Osteoblast (primary cell): ENCODE measurements at places on chromosomes 16 and 17. TPM values are rescaled to one million over a fixed set of nuclear protein-coding genes. Genes with fewer than 3 reads are reported as not detected.

LITAFD gene
- total RNA-seq = not detected in 2 replicates

PIRT gene
- total RNA-seq = not detected in 2 replicates

MT2A gene
- total RNA-seq = 33.7 and 43.9 TPM in 2 replicates

KCTD19 gene
- total RNA-seq = not detected in 2 replicates

ANKRD40CL gene
- 0.36 TPM in 1 of 2 replicates, not detected in the other for total RNA-seq

EZH1 gene
- total RNA-seq = 30.8 and 31.8 TPM in 2 replicates

ITGAL gene
- 0.36 TPM in 1 of 2 replicates, not detected in the other for total RNA-seq

DNAI2 gene
- total RNA-seq = not detected in 2 replicates

GLTPD2 gene
- total RNA-seq = not detected in 2 replicates

DNA sequence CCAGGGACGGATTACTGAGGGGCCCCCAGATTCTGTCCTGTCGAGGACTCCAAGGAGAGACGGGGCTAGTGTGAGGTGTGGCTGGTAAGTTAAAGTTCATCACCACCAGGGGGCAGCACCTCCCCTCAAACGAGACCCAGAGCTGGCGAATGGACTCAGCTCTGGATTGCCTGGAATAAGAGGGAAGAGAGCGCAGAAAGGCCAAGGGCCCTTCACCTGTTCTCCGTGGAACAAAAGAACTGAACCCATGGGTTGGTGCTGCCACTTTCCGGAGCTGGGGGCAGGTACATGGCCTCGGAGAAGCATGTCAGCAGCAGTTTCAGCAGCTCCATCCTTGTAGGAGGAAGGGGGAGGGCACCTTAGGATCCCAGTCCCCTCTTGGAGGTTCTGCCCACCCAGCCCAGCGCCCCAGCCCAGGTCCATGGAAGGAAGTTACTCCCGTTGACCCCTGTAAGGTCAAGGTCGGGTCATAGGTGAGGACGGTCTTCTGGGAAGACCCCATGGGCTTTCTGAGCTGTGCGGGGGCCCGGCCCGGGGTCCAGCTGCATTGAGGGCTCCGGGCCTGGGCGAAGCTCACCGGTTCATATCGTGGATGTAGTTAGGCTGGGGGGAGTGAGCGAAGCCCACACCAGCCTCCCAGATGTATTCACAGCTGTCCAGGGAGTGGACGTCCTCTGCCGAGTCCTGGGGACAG, 10.8 kb downstream of the HID1 start:
- H3K27ac ChIP-seq = no peak overlapping the region
- no peak overlapping the region for H3K4me3 ChIP-seq
- peaks cover 5% of the 10 kb centered on the region for H3K4me1 ChIP-seq
- H3K27me3 ChIP-seq = no peaks in the 10 kb centered on the region
- peak; percentile 99 for DNase-seq

DNA sequence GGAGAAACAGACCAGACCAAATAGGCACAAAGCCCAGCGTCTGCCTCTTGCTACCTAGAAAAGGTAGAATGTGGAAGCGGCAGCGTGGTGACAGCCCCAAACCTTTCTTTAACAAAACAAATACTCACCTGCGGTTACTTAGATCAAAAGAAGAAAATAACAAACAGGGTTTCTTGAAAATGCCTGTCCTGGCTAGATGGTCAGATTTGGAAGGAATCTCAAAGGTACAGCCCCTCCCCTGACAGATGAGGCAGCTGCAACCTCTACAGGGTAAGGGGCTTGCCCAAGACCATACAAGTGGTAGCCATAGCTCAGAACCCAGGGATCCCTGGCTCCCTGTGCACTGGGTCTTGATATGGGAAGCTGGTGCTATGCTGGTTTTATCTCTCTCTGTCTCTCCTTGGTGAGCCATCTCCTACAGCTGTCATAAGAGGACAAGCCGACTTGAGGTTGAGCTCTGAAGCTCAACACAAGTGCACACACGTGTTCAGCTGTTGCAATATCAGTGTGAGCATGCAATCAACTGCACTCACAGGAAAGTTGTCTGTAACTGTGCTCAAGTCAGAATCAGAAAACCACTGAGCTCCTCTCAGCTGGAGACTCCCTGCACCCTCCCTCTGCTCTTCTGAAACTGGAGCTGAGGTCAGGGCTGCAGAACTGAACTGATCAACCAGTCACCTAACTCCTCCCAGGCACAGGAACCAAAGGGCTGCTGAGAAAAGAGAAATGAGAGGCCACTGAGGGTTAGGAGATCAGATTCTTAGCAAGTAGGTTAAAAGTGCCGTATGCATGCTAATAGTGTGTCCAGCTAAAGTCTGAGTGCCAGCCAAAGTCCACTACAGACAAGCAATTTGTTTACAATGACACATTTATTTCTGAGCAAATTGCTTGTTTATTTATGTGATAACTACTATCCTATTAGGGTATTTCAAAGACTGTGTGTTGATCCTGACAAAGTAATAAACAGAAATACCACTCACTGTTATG, 6.1 kb upstream of the RNF157 start:
- H3K27me3 ChIP-seq = peaks cover 42% of the 10 kb centered on the region
- DNase-seq = no peak
- H3K27ac ChIP-seq = no peak overlapping the region
- H3K36me3 ChIP-seq = no peaks in the 10 kb centered on the region
- no peak overlapping the region for H3K4me3 ChIP-seq

- peaks cover 17% of the 10 kb centered on the region for H3K4me1 ChIP-seq
- H3K36me3 ChIP-seq = no peaks in the 10 kb centered on the region
- no peak overlapping the region for H3K27ac ChIP-seq
- peaks cover under 1% of the 10 kb centered on the region for H3K27me3 ChIP-seq
- DNase-seq = no peak
These were observed 6.4 kb upstream of the KRT28 start for GRCh38 chr17:40806131-40806530.

DNA sequence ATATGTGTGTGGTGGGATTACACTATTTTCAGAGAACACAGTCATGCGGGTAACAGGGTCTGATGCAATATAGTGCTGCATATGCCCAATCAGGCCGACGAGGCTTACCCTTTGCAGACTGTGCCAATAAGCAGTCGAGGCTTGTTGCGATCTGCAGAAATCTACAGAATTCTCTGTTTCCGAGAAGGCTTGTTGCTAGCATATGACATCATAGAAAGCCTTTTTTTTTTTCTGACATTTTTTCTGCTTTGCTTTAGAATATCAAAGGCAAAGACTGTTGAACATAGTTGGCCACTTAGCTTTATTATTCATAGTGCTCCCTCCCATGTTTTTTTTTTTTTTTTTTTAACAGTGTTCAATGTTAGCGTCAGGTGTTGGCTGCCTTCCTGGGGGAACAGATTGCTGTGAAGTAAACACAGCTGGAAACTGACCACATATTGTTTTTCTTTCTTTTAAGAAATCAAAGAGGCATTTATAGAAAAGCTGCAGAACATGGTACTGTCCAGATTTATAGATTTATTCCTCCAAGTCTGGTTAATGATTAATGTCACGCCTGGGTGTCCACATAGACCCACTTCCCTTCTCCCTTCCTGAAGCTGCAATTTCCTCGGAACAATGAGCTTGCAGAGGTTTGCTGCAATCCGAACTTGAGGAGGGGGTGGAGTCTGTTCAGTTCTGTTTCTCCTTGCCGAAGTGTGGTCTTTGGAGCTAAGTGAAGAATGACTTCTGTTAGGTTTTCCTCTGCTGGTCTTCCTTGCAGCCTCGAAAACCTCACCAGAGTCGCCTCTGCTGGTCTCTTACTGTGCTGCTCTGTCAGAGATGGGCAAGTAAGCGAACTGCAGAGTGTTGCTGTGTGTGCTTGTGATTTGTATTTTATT, 87.3 kb downstream of the MAP2K6 start:
- no peaks in the 10 kb centered on the region for H3K27me3 ChIP-seq
- no peaks in the 10 kb centered on the region for H3K36me3 ChIP-seq
- no peak for DNase-seq
- H3K27ac ChIP-seq = no peak overlapping the region
- peaks cover 14% of the 10 kb centered on the region for H3K4me1 ChIP-seq

GRCh38 chr16:11229906-11230305, 26.1 kb downstream of the SOCS1 start:
- no peak for DNase-seq
- H3K4me1 ChIP-seq = no peaks in the 10 kb centered on the region
- H3K36me3 ChIP-seq = no peaks in the 10 kb centered on the region
- H3K27me3 ChIP-seq = no peaks in the 10 kb centered on the region
- no peak overlapping the region for H3K4me3 ChIP-seq

GRCh38 chr17:40326832-40327199, 17.8 kb downstream of the RARA start:
- peak; percentile 93 for DNase-seq
- H3K27ac ChIP-seq = peak overlapping the region; percentile 51
- peaks cover 82% of the 10 kb centered on the region for H3K4me1 ChIP-seq
- H3K36me3 ChIP-seq = peaks cover 5% of the 10 kb centered on the region
- H3K4me3 ChIP-seq = peak overlapping the region; percentile 47
- H3K27me3 ChIP-seq = no peaks in the 10 kb centered on the region

DNA sequence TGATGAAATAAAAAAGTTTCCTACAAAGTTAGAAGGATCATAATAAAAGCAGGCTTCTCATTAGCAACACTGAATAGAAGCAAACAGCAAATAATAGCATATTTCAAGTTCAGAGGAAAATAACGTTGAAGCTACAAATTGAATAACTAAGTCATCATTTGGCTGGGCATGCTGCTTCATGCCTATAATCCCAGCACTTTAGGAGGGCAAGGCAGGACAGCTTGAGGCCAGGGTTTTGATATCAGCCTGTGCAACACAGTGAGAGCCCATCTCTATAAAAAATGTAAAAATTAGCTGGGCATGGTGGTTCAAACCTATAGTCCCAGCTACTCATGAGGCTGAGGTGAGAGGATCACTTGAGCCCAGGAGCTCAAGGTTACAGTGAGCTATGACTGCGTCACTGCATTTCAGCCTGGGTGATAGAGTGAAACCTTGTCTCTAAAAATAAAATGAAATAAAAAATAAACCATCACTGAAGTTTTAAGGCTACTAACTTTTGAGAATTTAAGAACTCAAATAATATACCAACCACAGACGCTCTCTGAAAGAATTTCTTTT, 25.5 kb downstream of the NCOR1 start:
- H3K4me1 ChIP-seq = no peaks in the 10 kb centered on the region
- no peak overlapping the region for H3K4me3 ChIP-seq
- no peaks in the 10 kb centered on the region for H3K27me3 ChIP-seq
- no peak for DNase-seq

GRCh38 chr17:49882434-49882833, 34.6 kb upstream of the TAC4 start:
- no peak overlapping the region for H3K27ac ChIP-seq
- H3K4me3 ChIP-seq = no peak overlapping the region
- peaks cover 25% of the 10 kb centered on the region for H3K27me3 ChIP-seq
- H3K4me1 ChIP-seq = no peaks in the 10 kb centered on the region
- no peak for DNase-seq
- no peaks in the 10 kb centered on the region for H3K36me3 ChIP-seq

- peaks cover 11% of the 10 kb centered on the region for H3K4me1 ChIP-seq
- H3K27me3 ChIP-seq = peaks cover 40% of the 10 kb centered on the region
- peak within 1 kb of the TSS; percentile 59 for H3K4me3 ChIP-seq
- no peak for DNase-seq
- peaks cover 5% of the 10 kb centered on the region for H3K36me3 ChIP-seq
These were observed at the start of gene EFNB3 for GRCh38 chr17:7704601-7705268. Gene EFNB3 (plus strand): TSS chr17:7705202. CDS start chr17:7705599, 397 bp downstream.

GRCh38 chr16:9151074-9151473, 59.6 kb downstream of the HAPSTR1 start:
- no peak for DNase-seq
- no peak overlapping the region for H3K4me3 ChIP-seq
- no peaks in the 10 kb centered on the region for H3K4me1 ChIP-seq

DNA sequence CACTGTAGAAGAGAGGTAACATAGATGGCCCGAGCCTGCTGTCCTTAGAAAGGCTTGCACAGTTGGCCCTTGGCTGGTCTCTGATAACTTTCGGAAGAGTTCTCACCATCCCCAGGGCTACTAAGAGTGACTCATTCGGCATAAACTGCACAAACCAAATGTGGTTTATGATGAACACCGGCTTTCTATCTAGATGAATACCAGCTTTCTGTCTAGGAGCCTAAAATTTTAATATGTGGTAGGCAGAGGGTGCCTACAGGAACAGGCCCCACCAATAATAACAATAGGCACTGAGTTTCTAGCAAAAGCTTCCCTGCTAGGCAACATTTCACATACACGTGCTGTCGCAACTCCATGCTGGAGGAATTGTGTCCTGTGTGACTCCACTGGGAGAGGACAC, 15.4 kb downstream of the CNOT1 start:
- H3K36me3 ChIP-seq = peaks cover 16% of the 10 kb centered on the region
- peak overlapping the region; percentile 84 for H3K27ac ChIP-seq
- no peak for DNase-seq
- peaks cover 24% of the 10 kb centered on the region for H3K4me1 ChIP-seq

GRCh38 chr16:58843675-58844074, 109.6 kb upstream of the GOT2 start:
- H3K27me3 ChIP-seq = no peaks in the 10 kb centered on the region
- no peaks in the 10 kb centered on the region for H3K36me3 ChIP-seq
- H3K4me1 ChIP-seq = no peaks in the 10 kb centered on the region
- DNase-seq = peak; percentile 62
- H3K4me3 ChIP-seq = no peak overlapping the region

DNA sequence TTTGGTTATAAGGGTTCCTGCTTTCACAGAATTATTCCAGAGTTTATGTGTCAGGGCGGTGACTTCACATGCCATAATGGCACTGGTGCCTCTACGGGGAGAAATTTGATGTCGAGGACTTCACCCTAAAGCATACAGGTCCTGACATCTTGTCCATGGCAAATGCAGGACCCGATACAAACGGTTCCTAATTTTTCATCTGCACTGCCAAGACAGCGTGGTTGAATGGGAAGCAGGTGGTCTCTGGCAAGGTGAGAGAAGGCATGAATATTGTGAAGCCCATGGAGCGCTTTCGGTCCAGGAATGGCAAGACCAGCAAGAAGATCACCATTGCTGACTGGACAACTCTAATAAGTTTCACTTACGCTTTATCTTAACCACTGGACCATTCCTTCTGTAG, 39.6 kb upstream of the CDRT4 start:
- no peak for DNase-seq
- no peak overlapping the region for H3K27ac ChIP-seq
- H3K4me1 ChIP-seq = peaks cover 18% of the 10 kb centered on the region
- no peak overlapping the region for H3K4me3 ChIP-seq
- peaks cover 4% of the 10 kb centered on the region for H3K36me3 ChIP-seq

- H3K27ac ChIP-seq = no peak overlapping the region
- peaks cover 20% of the 10 kb centered on the region for H3K4me1 ChIP-seq
- no peak for DNase-seq
- H3K36me3 ChIP-seq = peaks cover 14% of the 10 kb centered on the region
- no peaks in the 10 kb centered on the region for H3K27me3 ChIP-seq
- no peak overlapping the region for H3K4me3 ChIP-seq
These were observed 2.2 kb downstream of the NUBP1 start for GRCh38 chr16:10745841-10746240.
